H9 (cell line): ENCODE measurements at places on chromosomes 3 and 15. TPM values are rescaled to one million over a fixed set of nuclear protein-coding genes. Genes with fewer than 3 reads are reported as not detected.

ADAMTS7 gene
- 23.1 and 25.0 TPM in 2 replicates for total RNA-seq

LRRN1 gene
- total RNA-seq: 269 and 271 TPM in 2 replicates

STAC gene
- 2.9 and 3.0 TPM in 2 replicates for total RNA-seq

TERB2 gene
- not detected in 2 replicates for total RNA-seq

FEZF2 gene
- total RNA-seq: 0.11 TPM in 1 of 2 replicates, not detected in the other

NR1I2 gene
- total RNA-seq: not detected in 2 replicates

NOX5 gene
- total RNA-seq: 0.04 TPM in 1 of 2 replicates, not detected in the other

TNK2 gene
- 34.5 and 35.3 TPM in 2 replicates for total RNA-seq

RASL12 gene
- 7.5 and 7.7 TPM in 2 replicates for total RNA-seq

PLXNB1 gene
- total RNA-seq: 175 and 184 TPM in 2 replicates

RPS27L gene
- 180 and 194 TPM in 2 replicates for total RNA-seq

NPAP1 gene
- total RNA-seq: 0.04 and 0.07 TPM in 2 replicates

CLSTN2 gene
- total RNA-seq: 0.66 and 0.68 TPM in 2 replicates

CHRNA7 gene
- total RNA-seq: 4.4 and 4.8 TPM in 2 replicates

CLDN18 gene
- not detected in 2 replicates for total RNA-seq

MST1R gene
- total RNA-seq: 4.9 and 5.3 TPM in 2 replicates

PLSCR5 gene
- total RNA-seq: not detected in 2 replicates

PYGO1 gene
- 0.59 and 0.83 TPM in 2 replicates for total RNA-seq

PARP16 gene
- 3.9 and 4.3 TPM in 2 replicates for total RNA-seq

STX19 gene
- not detected in 2 replicates for total RNA-seq

GOLGA8A gene
- 56.3 and 58.8 TPM in 2 replicates for total RNA-seq

EFHB gene
- 1.6 and 1.9 TPM in 2 replicates for total RNA-seq

FRMD5 gene
- total RNA-seq: 3.8 and 3.9 TPM in 2 replicates

FRMD4B gene
- 2.0 and 3.4 TPM in 2 replicates for total RNA-seq

ALPK3 gene
- 17.7 and 18.0 TPM in 2 replicates for total RNA-seq

HRG gene
- total RNA-seq: not detected in 2 replicates

ZNF662 gene
- total RNA-seq: not detected in 2 replicates

NECTIN3 gene
- 52.0 and 53.7 TPM in 2 replicates for total RNA-seq

TERC gene
- 12.9 and 14.1 TPM in 2 replicates for total RNA-seq

GOLGA6L10 gene
- total RNA-seq: 2.0 TPM in 2 replicates

FAM107A gene
- 0.11 and 0.13 TPM in 2 replicates for total RNA-seq

CCR9 gene
- not detected in 2 replicates for total RNA-seq

ADPRH gene
- total RNA-seq: 3.1 and 3.6 TPM in 2 replicates

SCG3 gene
- 22.7 and 24.0 TPM in 2 replicates for total RNA-seq

PLA2G4F gene
- not detected in 2 replicates for total RNA-seq

ATOSA gene
- total RNA-seq: 3.3 and 5.8 TPM in 2 replicates

TMEM39A gene
- total RNA-seq: 40.4 and 45.0 TPM in 2 replicates

ARGFX gene
- not detected in 2 replicates for total RNA-seq

TRIM42 gene
- not detected in 2 replicates for total RNA-seq

RBP2 gene
- not detected in 2 replicates for total RNA-seq

GOLGA6D gene
- 0.35 and 0.37 TPM in 2 replicates for total RNA-seq

SPESP1 gene
- total RNA-seq: not detected in 2 replicates

CPN2 gene
- total RNA-seq: not detected in 2 replicates

VPS13C gene
- total RNA-seq: 13.1 and 14.2 TPM in 2 replicates

PLSCR4 gene
- total RNA-seq: 1.1 and 1.2 TPM in 2 replicates

ADAMTS17 gene
- 2.6 and 2.9 TPM in 2 replicates for total RNA-seq

GPR176 gene
- 132 TPM in 2 replicates for total RNA-seq

KBTBD13 gene
- total RNA-seq: not detected in 2 replicates

HIGD2B gene
- total RNA-seq: not detected in 2 replicates

A4GNT gene
- not detected in 2 replicates for total RNA-seq

MON1A gene
- total RNA-seq: 10.0 and 10.9 TPM in 2 replicates

ERICH6 gene
- not detected in 2 replicates for total RNA-seq

TGM4 gene
- total RNA-seq: not detected in 2 replicates
